ENCODE measurements at places on chromosomes 7 and 10. TPM values are rescaled to one million over a fixed set of nuclear protein-coding genes. Genes with fewer than 3 reads are reported as not detected.

The PLPP4 gene
- total RNA-seq: 0.62 TPM

The HMX2 gene
- total RNA-seq: not detected

The CYP26C1 gene
- total RNA-seq: 0.09 TPM

The RBP3 gene
- not detected for total RNA-seq

The INMT gene
- total RNA-seq: 15.7 TPM

The RABGEF1 gene
- total RNA-seq: 15.9 TPM

The PDIA4 gene
- total RNA-seq: 69.6 TPM

The UNCX gene
- total RNA-seq: not detected

Data from muscle of leg (tissue), 16 donors.